ENCODE measurements at places on chromosomes 11 and 22.
A peak's percentile ranks its signal among the peaks of the same experiment; 100 is the strongest.

DNA sequence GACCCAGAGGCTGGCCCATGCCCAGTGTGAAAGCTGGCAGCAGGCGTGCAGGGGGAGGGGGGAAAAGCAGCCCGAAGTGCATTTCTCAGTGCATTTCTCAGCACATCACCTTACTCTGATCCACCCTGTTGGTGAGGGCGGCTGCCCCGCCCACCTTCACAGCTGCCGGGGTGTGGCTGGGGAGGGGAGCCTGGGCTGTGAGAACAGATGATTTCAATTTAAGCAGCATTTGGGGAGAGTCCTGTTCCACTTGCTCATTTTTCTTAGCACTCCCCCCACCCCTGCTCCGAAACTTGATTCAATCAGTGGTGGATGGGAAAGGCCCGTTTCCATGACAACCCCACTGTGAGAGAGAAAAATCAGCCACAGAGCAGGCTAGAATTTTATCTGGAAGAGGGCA, 84.8 kb downstream of the SNX19 start:
- no peak for DNase-seq

- no peak for DNase-seq
Measured at GRCh38 chr22:50206599-50206998, 5.8 kb downstream of the SELENOO start.

- no peak for DNase-seq
Measured at GRCh38 chr11:22807855-22808570, 21.6 kb downstream of the SVIP start.

DNA sequence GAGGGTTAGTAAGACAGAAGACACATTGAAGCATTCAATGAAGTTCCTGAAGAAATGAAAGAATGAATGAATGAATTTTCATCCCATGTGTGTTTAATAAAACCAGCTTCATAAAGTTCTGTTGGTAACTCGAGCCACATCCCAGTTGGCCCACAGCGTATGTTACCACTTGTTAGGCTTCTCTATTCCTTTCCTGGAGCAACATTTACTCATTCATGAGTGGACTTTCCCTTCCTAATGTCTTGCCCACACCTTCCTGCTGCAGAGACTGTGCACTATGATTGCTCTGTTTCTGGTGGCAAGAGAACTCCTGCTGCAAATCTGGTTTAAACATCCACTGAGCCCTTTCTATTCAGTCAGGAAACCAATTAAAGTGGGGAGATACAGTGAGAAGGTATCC, 7.0 kb downstream of the OR52R1 start:
- no peak for DNase-seq

GRCh38 chr22:21823740-21824444, 43.6 kb downstream of the MAPK1 start:
- no peak for DNase-seq

- DNase-seq = no peak
Measured at GRCh38 chr11:79397252-79397651, 43.6 kb downstream of the TENM4 start.

DNA sequence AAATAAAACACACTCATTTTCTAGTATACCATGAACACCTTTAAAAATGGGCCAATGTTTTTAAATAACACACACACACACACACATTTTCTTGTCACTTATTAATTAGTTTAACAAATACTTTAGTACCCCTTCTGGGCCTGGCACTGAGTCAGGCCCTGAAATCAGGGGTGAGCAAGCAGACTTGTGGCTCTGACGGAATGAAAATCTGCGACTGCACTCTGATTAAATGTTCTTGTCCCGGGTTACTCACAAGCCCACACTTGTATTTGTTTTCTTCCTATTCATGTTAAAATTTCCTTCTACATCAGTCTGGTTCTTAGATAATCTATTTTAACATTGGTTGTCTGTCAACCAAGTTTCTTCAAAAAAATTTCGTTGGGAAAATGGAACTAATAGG, 43.0 kb upstream of the PDGFD start:
- DNase-seq = no peak

DNA sequence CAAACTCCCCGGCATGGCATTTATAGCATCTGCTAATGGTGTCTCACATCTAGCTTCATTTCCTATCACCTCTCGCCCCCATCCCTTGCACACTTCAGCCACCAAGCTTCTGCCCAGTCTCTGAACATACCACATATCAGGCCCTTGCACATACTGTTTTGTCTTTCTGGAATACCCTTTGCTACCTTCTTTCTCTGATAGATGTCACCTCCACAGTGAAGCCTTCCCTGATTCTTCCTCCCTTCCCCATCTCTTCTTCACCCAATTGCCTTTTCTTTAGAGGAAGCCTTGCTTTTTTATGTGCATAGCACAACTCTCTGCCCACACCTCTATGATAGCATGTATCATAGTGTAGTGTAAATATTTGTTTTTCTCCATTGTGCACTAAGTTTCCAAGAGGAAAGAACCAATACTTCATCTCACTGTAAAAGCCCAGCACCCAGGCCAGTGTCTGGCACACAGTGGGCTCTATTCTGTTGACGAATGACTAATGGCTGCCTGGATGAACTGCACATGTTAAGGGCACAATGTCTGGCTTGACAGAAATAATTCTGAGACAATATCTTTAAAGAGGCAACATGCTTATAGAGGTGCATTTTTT, 27.8 kb downstream of the P4HA3 start:
- no peak for DNase-seq

- no peak for DNase-seq
Measured at GRCh38 chr22:29701155-29701999, 18.4 kb upstream of the CABP7 start.

DNA sequence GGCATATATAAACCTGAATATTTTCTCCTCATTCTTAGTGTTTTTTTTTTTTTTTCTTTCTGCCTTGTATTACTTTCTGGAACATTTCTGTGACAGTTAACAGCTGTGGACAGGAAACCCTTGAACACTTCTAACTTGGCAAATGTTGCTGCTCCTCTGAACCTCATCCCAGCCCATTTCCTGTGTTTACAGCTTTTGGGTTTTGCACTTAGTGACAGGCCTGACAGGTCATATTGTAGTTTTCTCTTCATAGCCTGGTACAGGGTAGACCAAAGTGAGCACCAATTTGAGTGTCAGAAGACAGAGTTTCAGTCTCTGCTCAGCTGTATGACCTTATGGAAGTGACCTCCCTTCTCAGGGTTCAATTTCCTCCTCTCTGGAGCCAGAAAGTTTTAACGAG, 91.6 kb downstream of the STIM1 start:
- DNase-seq = peak; percentile 22

DNA sequence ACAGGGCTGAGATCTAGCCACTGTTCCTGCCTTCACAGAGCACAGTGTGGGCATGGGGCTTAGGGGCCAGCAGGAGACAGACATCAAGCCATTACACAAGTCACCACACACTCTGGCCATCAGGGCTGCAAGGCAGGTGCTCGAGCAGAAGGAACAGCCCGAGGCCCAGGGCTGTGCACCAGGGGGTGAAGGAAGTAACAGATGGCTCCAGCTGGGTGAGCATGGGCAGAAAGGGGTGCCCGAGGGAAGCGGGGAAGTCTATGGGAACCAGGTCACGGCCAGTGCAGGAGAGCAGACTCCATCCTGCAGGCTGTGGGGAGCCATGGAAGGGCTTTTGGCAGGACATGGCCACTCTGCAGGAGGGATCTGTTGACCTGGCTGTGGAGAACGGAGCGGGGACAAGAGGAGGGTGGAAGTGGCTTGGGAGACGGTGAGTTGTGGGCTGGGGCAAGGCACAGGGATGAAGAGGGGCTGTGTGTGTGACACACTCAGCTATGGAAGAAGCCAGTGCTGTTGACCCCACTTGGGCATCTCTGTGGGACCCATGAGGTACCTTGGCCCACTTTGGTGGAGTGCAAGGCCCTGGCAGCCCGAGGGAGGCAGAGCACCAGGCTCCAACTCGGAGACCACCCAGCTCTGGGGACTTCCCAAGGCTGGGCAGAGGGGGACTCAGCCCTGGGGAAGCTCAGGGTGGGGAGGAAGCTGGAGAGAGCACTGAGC, 3.6 kb downstream of the C11orf68 start:
- no peak for DNase-seq

DNA sequence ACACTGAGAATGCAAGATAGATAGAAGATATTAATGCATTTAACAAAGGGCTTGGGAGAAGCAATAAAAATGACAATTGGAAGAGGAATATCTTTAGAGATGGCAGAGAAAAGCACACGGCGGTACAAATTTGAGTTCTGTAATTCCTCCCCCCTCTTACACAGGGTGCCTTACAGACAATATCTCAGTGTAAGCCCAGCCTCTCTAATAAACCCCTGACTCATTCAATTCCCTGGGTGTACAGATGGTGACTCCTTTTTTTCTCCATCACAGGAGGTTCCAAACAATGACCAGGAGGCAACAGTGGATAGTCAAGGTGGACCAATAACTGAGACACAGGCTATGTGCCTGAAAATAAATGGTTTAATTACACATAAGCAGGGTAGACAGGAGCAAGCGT, 598.6 kb downstream of the OPCML start:
- no peak for DNase-seq

- no peak for DNase-seq
Measured at GRCh38 chr11:120243221-120243620, 3.3 kb downstream of the POU2F3 start.

GRCh38 chr11:56103210-56103737, at the start of gene OR8H2:
OR8H2 (plus strand) TSS chr11:56103687; CDS start chr11:56105043, 1,356 bp downstream.
- DNase-seq = no peak

DNA sequence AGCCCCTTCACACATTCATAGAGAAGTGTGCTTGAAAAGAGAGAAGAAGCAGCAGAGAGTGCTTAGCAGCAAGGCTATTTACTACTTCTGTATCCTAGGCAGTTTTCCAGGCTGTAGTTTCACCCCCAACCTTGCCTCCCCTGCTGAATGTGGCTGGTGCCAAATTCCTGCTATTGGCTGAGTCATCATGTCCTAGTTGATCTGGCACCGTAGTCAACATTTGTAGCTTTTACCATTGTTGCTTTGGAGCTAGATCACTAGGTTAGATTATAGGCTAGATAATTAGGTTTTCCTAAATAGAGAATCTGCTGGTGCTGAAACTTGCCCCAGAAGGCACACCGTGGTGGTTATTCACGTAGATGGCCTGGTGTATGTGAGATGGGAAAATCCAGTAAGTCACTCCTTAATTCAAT, 32.7 kb downstream of the ARHGAP42 start:
- DNase-seq = no peak
